Activated CD8-positive, alpha-beta memory T cell treated with anti-CD3 and anti-CD28 coated beads for 24 hours (primary cell): ENCODE measurements at places on chromosomes 1 and 21.

DNA sequence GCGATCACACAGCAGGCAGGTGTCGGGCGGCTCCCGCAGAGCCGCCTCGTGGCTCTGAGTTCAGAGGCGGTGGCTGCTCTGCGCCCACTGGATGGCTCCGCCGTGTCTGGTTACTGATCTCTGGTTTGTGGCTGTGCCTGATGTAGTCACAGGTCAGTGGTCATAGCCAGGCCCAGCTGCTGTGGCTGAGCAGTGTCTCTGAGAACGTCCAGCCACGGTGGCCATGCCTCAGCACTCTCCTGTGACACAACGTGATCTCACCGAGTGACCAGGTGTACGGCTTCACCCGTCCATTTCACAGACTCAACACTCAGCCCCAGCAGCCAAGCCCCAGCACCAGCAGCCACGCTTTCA lies 61.2 kb downstream of the KCNN3 start:
- DNase-seq = no peak

GRCh38 chr1:40318970-40319621 lies 2.0 kb upstream of the COL9A2 start:
- DNase-seq = no peak

DNA sequence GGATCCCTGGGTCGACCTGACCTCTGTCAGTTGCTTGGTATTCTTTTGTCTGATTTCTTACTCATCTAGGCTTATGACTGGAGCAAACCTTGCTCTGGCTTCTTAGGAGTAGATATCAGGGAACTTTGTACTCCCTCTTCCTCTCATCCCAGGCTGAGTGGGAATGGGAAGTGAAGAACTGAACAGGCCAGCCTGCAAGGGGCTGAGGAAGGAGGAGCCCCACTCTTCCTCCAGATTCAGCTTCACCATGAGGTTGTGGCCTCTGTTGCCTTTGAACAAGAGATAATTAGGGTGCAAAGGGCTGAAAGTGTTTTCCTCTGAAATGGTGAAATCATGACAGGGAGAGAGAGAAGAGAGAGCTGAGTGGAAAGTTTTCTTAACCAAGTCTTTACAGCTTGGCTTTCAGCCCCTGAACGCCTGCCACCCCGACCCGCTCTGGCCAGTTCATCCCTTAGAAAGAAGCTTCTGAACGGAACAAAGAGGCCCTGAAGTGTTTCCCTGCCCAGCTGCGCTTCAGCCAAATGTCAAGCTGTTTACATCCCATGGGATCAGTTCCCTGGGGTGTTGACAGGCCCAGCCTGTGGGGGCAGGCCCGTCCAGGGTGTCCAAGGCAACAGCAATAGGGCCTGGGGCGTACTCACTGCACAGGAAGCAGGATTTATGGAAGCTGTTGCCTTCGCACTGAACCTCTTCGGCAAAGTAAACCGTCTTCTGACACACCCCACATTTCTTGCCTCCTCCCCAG lies 11.2 kb downstream of the CSRP1 start:
- DNase-seq = no peak

DNA sequence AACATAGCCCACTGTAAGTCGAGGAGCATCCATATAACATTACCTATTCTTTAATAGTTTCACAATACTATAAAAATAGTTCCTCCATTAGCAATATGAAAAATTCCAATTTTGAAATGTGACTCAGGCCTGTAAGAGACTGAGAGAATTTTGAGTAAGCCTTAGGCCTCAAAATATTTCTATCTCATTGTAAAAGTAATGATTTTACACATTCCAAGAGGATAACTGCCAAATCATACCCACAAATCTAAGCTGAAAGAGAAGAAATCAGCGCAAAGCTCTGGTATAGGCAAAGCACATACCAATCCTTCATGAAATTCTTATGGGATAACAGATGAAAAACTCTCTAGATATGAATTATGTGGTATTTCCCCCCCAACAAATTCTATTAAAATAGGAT lies 144.1 kb downstream of the CDC42BPA start:
- no peak for DNase-seq

DNA sequence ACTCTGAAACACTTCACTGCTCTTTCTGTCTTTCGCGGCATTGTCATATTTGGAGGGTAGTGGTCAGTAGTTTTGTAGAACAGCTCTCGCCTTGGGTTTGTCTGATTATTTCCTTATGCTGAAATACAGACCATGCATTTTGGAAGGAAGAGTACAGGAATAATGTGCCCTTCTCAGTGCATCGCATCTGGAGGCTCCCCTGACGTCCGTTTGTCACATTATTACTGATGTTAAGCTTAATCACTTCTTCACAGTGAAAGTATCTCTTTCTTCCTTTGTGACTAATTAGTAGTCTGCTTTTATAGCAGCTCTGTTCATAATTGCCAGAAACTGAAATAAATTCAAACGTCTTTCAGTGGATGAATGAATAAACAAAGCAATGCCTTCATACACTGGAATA lies 85.7 kb upstream of the CXADR start:
- DNase-seq = no peak
